Stromal cell of bone marrow (primary cell): ENCODE measurements at places on chromosomes 6 and 20.

DNA sequence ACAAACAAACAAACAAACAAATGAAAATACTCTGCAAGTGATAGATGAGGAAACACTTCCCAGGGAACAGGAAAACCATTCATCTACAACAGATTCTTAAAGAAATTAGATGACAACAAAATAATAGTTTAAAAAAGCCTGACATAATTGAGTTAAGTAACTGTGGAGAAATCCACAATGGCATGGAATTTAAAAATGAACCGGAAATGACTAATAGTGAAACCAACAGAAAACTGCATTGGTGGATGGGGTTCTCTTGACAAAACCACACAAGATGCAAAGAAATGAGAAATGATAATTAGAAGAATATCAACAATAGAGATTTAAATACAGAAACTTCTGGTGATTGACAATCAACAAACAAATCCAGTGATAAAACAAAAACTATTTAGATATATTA, 785.6 kb downstream of the QKI start:
- no peak for DNase-seq

DNA sequence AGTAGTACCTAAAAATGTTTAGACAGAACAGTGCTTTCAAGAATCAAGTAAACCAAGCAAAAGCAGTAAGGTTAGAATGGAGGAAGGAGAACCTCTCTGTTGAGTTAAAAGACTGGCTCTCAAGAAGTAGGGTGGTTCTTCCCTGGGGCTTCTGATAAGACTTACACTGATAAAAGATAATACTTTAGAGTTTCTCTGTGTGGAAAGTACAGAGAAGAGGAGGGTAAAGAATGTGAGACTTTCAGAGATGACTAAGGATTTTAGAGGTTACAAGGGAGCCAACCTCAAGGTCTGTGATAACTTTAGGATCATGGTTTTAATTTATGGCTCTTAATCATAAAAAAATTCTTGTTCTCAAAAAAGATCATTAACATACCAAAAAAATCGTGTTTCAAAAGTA, 30.9 kb upstream of the ALDH8A1 start:
- no peak for DNase-seq

DNA sequence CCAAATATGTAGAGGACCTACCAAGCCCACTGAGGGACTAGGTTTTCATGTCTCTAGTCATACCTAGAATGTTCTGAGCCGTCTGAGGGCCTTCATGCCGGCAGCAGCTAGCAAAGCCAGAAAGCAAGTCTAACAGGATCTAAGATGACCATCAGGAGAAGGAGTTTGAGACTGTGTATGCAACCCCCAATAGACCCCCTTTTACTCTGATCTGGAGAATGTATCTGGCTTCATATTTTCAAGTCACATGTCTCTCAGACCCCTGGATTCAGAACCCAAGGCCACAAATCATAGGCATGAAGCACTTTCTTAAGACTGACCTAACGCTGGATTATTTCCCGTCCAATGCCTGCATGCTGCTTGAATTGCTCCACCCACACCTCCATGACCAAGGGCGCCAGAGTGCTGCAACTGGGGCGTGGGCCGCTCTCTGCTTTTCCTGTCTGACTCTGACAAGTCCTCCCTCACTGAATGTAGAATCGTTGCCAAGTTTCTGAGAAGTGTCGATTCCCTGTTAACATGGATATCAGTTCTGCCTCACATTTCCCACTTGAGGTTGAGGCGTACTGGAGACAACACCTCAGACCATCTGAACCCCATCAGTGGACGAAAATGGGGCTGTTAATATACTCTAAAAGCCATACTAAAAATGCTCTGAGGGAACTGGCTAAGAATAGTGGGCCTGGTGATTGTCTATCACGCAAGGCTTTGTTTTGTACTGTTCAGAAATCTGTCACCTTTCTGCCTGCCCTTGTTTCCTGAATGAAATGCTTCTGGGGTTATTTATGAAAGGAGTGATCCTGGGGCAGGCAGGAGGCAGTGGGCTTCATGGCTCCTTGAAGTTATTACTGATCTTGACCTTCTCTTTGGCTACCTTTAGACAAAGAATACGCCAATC, 23.9 kb upstream of the ASXL1 start:
- DNase-seq, result no peak

GRCh38 chr6:63486196-63486595, 86.1 kb upstream of the LOC128125822 start:
- no peak for DNase-seq

- peak; percentile 2 for DNase-seq
Measured at GRCh38 chr20:11302436-11302835, 615.3 kb upstream of the BTBD3 start.

DNA sequence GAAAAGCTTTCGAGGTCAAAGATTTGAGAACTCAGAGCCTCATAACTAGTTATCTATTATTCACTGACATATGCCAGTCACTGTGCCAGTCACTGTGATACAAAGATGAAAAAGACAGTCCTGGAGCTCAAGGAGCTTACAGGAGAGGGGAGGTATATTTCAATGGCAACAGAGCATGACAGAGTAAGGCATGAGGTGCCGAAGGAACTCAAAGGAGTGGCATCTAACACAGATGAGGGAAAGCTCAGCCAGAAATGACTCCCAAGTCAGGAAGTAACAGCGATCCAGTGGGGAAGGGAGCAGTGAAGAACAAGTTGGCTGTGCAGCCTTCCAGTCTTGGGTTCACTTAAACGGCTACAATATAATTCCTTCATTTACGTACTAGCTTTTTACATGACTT, 46.6 kb downstream of the DTNBP1 start:
- DNase-seq, result no peak

DNA sequence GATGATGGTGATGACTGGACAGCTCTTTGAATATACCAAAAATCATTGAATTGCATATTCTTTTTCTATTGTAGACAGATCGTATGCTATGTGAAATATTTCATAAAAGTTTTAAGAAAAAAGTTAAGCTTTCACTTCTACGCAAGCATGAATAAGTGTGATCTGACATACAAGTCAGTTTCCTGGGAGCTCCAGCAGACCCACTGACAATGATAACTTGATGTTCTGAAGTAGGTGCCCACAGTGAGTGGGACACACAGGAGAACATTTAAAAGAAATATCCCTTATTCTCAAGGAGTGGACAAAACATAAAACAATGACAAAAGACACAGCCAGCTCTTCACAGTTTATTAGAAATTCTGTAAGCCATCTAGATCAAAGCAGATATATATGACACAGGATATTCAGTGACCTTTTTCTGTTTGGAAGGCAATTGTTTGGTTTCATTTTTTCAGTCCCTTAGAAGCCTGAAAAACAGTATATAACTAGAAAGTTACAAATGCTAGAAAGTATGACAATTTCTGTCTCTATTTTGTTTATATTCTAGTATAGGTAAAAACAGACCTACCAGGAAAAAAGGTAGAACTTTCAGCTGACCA, 101.4 kb downstream of the IRF4 start:
- DNase-seq, result no peak

- no peak for DNase-seq
Measured at GRCh38 chr6:78629154-78629721, 238.1 kb upstream of the IRAK1BP1 start.

DNA sequence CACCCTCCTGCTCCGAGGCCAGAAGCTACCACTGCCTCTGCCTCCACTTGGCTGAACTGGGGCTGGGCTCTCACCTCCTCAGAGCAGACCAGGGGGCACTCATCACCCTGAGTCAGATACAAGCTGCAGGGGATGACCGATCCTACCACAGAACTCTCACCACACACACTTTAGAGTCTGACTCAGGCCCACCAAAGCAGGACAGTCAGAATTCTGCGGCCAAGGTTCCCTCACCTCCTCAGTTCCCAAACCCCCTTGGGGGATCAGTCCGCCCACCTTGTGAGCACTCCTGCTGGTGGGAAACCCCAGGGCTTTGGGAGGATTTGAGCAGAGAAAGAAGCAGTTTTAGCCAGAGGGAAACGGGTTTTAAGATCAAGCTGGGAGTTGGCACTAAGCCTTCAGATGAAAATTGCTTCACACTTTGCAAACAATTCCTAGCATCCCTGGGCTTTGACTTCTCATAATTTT, 587.8 kb upstream of the JAG1 start:
- DNase-seq, result peak; percentile 63

- DNase-seq, result no peak
Measured at GRCh38 chr6:119643876-119644275, 294.3 kb upstream of the MAN1A1 start.

GRCh38 chr20:46013829-46014516, 5.3 kb downstream of the MMP9 start:
- no peak for DNase-seq

GRCh38 chr6:7264041-7264440, 49.0 kb downstream of the SSR1 start:
- no peak for DNase-seq

- no peak for DNase-seq
Measured at GRCh38 chr6:136529710-136530109, 20.5 kb downstream of the MAP7 start.

DNA sequence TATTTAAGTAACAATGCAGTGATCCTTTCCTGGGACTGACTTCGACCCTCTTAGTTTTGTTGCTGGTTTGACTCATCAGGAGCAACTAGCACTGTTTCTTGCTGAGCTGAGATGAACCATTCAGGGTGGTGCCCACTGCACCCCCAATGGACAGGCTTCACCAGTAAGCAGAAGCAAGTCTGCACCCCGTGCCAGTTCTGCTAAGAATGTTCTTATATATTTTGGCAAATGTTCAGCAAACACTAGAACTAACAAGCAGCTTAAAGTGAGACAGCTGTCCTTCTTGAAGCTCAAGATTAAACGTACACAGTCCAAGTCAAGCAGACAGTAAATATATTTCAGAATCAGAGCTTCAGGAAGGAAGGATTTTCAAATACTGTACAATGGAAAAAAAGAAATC, 561.3 kb upstream of the CDH4 start:
- DNase-seq, result no peak

DNA sequence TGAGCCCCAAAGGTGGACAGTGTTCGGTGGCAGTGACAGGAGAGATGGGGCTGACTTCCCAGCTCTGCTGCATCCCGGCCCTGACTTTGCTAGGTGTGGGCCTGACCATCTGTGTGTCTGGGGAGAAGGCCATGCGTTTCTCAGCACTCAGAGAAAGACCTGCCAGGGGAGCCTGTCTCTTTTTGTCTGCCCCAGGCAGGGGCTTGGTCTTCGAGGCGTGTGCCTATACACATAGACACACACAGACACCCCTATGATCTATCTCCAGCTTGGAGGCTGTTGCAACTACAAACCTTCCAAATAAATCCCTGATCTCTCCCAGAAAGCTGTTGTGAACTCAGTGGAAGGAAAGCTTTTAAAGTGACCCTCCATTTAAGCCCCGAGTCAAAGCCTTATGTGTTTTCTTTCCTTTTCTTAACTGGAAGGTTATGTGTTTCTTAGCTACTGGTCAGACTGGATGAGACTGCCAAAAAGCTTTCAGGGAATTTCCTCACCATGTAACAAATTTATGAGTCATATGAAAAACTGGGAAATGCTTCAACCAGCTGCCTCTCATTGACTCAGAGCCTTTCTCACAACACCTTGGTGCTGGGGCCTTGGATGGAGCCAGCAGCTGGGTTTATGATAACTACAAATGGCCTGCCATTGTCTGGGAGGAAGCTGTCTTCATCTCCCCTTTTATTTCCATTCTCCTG, 102.6 kb downstream of the CDC5L start:
- peak; percentile 97 for DNase-seq

- no peak for DNase-seq
Measured at GRCh38 chr6:43940071-43940392, 170.0 kb downstream of the VEGFA start.

DNA sequence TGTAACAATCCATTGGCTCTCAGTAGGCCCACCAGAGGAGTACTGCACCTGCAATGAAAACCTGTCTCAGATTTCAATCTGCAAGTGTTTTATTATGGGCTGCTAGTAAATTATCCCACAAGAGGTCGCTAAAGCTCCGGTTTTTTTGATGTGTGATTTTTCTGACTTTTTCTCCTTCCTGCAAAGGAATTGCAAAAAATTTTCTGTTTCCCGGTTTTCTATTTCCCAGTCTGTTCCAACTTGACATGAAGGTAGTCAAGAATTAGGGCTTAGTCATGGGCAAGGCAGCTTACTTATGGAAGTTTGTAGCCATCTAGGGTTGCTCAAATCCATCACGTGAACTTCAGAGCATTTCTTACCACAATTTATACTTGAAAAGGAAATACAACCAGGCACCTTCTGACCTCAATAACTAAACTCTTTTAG, 38.5 kb upstream of the AHI1 start:
- peak; percentile 88 for DNase-seq

DNA sequence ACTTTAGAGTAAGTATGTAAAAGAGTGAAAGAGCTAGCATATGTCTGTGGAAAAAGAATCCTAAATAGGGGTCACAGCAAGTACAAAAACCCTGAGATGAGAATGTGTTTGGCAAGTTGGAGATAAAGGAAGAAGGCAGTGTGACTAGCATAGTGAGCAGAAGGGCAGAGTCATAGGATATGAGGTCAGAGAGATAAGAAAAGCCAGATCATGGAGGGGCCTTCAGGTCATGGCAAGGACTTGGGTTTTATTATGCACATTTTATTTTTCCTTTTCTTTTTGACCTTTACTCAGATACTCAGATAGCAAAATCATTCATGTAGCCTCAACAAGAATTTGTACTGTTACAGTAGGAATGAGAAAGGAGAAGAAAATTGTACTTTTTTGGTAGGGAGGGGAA, 138.0 kb downstream of the GJA1 start:
- no peak for DNase-seq

DNA sequence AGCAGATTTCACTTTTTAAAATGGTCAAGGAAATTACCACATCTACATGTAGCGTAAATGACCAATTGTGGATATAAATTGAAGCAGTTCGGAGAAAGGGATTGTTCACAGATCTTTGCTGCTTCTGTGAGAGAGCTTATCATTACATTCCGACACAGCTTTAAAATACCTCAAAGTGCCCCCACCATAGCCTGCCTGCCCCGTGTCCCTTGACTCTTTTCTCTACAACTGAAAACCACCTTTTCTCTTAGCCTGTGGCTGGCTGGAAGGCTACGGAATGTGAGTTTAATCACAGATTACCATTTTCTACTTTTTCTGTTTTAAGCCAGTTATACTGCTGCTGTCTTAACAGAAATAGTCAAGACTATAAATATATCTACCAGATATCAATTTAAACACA, 347.2 kb upstream of the MAP3K7 start:
- DNase-seq, result no peak

DNA sequence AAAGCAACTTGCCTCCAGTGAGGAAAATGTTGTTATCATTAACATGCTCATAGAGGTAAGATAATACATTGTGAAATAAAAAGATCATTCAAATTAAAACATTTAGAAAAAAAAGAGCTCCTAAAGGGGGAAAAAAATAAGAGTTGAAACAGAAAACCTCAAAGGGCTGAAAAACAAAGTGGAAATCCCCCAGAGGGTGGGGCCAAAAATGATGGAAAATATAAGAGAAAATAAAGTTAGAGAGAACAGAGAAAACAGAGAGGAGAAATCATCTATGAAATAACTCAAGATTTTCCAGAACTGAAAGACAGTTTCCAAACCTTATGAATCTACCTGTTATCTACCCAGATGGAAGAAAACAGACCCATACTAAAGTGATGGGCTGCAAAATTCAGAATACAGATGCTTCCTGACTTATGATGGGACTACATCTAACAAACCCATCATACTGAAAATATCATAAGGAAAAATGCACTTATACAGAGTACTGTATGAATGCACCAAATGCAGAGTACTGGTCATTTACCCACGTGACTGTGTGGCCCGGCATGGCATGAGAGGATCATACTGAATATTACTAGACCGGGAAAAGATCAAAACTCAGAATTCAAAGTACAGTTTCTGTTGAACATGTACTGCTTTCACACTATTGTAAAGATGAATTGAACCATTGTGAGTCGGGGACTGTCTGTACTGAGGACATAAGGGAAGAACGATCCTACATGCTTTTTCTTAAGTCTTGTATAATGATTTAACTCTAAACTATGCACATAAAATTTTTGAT, 4.0 kb downstream of the ZBTB24 start:
- DNase-seq, result no peak

GRCh38 chr6:58419321-58419720, 1101.9 kb downstream of the PRIM2 start:
- no peak for DNase-seq
